ENCODE measurements at places on chromosomes 16 and 17.

- peak; percentile 48 for DNase-seq
These were observed 22.5 kb downstream of the DNAI2 start for GRCh38 chr17:74296548-74296936.

GRCh38 chr17:82884341-82884969, 44.6 kb upstream of the ZNF750 start:
- DNase-seq, result no peak

GRCh38 chr16:70522216-70523075, 908 bp downstream of the COG4 start:
- no peak for DNase-seq

- DNase-seq, result no peak
These were observed 2.3 kb upstream of the SAMD14 start for GRCh38 chr17:50132104-50132794.

GRCh38 chr16:88785106-88785924, at the start of gene PIEZO1:
Gene PIEZO1 (minus strand): TSS chr16:88785220. CDS start chr16:88784964, 256 bp downstream.
- peak; percentile 73 for DNase-seq

DNA sequence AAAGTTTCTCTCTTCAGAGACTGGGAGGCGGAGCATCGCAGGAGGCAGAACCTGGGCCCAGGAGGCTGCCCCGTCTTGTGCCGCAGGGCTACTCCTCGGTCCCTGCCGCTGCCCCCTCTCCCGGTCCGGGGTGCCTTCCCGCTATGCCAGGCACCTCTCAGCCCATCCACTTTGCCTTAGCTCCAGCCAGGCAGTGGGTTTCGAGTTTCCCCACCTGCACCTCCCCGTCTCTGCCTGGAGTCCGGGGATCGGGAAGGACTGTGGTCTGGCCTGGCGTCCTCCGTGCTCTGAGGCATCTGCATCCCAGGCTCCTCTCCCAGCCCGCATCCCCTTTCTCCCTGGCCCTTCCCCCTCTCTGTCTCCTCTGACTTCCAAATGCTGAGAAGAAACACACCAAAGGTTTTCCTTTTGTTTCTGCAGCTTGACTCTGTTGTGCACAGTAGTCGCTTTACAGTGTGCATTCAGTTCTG, 26.8 kb upstream of the PIK3R6 start:
- no peak for DNase-seq

GRCh38 chr16:74079232-74079586, 217.4 kb upstream of the PSMD7 start:
- DNase-seq, result no peak

GRCh38 chr16:69243479-69243878, 56.5 kb downstream of the SNTB2 start:
- DNase-seq, result no peak

GRCh38 chr16:3101018-3101840, 2.1 kb upstream of the ZSCAN10 start:
- no peak for DNase-seq

DNA sequence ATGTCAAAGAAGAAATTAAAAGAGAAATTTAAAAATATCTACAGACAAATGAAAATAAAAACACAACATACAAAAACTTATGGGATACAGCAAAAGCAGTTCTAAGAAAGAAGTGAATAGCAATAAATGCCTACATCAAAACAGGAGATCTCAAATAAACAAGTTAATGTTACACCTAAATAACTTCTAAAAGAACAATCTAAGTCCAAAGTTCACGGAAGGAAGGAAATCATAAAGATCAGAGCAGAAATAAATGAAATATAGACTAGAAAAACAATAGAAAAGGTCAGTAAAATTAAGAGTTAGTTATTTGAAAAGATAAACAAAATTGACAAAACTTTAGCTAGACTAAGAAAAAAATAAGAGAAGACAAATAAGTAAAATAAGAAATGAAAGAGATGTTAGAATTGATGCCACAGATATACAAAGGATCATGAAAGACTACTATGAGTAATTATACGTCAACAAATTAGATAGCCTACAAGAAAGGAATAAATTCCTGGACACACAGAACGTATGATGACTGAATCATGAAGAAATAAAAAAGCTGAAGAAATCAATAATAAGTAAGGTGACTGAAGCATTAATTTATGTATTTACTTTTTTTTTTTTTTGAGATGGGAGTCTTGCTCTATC, 100.4 kb downstream of the CEP112 start:
- DNase-seq, result no peak

GRCh38 chr16:84537491-84538151, 33.2 kb upstream of the MEAK7 start:
- DNase-seq, result peak; percentile 64

GRCh38 chr17:58066401-58066800, 16.8 kb upstream of the DYNLL2 start:
- DNase-seq, result no peak

GRCh38 chr17:2929881-2930533, 133.4 kb downstream of the OR1D5 start:
- peak; percentile 71 for DNase-seq

DNA sequence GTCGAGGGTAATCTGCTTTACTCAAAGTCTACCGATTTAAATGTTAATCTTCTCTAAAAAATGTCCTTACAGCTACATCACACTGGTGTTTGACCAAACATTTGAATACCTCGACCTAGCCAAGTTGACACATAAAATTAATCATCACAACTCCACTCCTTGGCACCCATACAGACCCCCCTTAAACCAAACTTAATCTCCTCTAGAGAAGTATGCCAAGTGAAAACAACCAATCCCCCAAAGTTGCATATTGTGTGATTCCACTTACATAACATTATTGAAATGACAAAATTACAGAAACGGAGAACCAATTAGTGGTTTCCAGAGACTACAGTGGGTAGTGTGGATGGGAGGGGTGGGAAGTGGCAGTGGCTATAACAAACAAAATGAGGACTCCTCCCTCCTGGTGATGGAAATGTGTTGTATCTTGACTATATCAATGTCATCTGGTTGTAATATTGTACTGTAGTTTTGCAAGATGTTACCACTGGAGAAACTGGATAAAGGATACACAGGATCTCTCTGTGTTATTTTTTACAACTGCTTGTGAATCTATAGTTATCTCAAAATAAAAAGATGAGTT, 39.4 kb downstream of the CAPNS2 start:
- no peak for DNase-seq

DNA sequence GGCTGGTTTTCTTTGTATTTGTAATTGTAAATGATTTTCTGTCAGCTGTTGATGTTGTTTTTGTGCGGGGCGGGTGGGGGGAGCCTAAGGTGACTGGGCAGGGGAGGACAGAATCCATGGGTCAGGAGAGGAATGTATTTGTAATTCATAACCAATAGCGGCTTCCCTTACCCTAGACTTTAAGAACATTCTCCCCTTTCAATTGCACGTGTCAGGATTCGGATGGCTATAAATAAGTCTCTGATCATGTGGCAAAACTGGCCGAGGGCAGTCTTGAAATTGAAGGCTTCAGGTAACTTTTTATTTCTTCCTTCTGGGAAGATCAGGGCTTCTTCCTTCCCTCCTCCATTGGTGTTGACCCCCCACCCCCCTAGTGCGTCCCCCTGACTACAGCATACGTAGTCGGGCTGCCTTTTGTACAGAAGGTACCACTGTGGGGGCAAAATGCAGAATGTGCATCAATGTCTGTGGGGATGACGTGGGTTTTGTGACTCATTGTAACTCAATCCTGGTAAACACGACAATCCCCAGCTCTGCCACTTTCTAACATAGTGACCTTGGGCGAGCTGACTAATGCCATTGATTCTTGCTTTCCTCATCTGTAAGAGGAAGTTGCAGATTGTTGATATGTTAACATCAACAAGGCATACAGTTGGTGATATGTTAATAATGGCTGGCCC, 16.2 kb downstream of the MARCHF10 start:
- no peak for DNase-seq

DNA sequence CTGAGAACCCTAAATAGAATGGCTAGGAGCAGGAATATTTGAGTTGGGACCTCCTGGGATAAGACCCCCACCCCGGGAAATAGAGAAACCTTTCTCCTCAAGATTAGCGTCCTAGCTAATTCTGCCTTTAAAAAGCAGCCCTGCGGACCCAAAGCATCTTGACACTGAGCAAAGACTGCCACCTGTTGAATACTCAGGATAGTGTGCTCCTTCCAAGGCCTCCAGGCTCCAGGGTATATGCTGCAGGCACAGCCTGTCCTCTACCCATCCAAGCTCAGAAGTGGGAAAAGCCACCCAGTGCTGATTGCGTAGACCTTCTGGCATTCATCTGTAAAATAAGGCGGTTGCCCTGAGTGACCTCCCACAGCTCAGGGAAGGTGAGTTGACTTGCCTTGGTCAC, 456.2 kb upstream of the DYNLRB2 start:
- DNase-seq, result peak; percentile 44

GRCh38 chr16:75931970-75932369, 205.7 kb upstream of the CPHXL start:
- no peak for DNase-seq

DNA sequence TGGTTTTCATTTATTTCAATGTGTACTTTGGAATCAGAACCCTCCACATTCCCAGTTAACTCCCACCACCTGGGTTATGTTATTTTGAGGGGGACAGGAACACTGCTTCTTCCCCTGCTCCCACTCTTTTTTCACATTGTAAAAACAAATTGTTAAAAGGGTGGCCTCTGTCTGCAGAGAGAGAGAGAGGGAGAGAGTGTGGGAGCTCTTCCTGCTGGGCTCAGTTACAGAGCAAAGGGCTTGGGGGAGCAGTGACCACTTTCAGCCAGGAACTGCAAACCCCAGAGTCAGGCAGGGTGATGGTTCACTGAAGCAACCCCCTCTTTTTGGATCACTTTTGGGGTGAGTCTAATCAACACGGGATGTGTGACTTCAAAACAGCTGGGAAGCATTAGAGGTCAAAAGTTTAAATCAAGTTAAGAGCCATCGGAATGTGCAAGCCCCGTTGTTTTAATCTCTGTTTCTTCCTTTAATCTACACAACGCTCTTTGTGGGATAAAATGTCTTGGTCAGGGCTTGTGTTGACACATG, 577.0 kb upstream of the CDH11 start:
- no peak for DNase-seq

GRCh38 chr16:57700781-57701551, 6.4 kb downstream of the DRC7 start:
- DNase-seq, result no peak

DNA sequence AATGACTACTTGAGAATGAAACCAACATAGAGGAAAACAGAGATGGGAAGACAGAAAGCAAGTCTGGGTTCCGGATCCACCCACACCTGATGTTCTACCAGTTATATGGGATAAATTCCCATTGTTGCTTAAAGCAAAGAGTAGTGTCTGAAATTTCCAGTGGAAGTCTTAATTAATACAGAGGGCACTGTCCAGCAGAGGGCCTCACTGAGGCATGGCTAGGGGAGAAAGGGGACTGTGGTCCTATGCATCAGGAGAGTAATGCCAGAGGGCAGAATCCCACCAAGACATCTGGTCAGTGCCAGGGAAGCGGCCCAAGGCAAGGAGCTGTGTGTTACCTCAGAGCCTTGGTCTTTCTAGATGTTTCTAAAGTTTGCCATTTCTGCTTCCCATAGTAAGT, 7.5 kb upstream of the UMOD start:
- peak; percentile 20 for DNase-seq

- DNase-seq, result peak; percentile 54
These were observed 98.0 kb upstream of the LHX1 start for GRCh38 chr17:36839256-36839655.

DNA sequence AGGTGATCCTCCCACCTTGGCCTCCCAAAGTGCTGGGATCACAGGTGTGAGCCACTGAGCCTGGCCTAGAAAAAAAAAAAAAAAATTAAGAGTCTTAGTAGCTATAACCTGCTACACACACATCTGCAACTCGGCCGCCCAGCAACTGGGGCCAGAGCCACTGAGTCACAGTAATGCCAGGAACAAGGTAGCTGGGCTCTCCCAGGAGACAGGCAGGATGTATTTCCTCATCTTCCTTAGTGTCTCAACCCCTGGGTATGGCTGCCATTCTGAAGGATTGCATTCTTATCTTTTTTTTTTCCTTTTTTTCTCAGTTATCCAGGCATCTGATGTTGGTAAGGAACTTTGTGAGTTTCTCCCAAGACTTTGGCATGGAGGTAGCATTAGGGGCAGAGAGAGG, 7.1 kb upstream of the PSMD3 start:
- no peak for DNase-seq

- DNase-seq, result peak; percentile 31
These were observed 5.6 kb upstream of the TUBG2 start for GRCh38 chr17:42653179-42654124.

GRCh38 chr17:73359987-73360410, 48.2 kb upstream of the CDC42EP4 start:
- DNase-seq, result no peak

GRCh38 chr16:48123104-48123788, 32.5 kb downstream of the ABCC12 start:
- no peak for DNase-seq

GRCh38 chr17:35947156-35947585, 3.7 kb upstream of the LYZL6 start:
- peak; percentile 66 for DNase-seq

DNA sequence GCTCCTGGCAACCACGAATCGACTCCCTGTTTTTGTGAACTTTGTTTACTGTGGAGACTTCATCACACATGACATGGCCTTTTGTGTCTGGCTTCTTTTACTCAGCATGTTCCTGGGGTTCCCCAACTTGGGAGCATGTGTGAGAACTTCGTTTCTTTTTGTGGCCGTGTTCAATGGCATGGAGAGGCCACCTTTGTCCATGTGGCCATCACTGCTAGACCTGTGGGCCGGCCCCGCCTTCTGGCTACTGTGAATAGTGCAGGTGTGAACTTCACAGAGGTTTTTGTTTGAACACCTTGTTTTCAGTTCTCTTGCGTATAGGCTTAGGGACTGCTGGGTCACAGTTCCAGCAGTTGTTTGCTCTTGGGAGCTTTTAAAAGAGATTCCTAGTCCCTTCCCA, 5.7 kb upstream of the SLC38A8 start:
- DNase-seq, result no peak

- DNase-seq, result no peak
These were observed 15.0 kb downstream of the CNTNAP4 start for GRCh38 chr16:76292218-76292617.

- DNase-seq, result no peak
These were observed 1.4 kb downstream of the COTL1 start for GRCh38 chr16:84616515-84616914.

DNA sequence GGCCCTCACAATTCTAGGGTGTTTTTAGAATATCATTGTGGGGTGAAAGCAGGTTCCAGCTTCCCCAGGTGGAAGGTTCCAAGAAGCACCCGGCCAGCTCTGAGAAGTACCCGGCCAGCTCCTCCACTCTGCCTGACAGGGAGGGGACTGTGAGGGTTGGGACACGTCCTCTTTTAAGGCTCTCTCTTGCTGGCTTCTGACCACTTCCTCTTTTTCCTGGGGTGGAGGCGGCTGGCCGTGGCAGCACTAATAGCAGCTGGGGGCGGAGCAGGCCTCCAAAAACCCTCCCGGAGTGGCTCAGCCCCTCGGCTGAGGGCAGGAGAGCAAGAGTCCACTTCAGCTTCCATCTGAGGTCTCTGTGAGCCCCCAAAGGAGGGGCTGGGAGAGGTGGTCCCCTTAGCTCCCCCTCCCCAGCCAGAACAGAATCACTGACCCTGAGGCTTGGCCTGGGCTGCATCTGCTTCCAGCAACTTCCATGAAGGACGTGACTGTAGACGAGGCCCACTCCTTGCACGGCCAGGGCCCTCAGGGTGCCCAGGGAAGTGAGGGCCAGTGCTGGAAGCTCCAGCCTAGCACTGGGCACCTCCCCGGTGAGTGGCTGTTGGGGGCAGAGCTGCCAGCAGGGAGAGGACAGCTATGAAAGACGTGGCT, 26.7 kb upstream of the PLCG2 start:
- DNase-seq, result no peak
